Activated effector memory CD4-positive, alpha-beta T cell treated with Interleukin-2 at 50 U/mL for 16 hours (primary cell): ENCODE measurements at places on chromosomes 3 and 15.

DNA sequence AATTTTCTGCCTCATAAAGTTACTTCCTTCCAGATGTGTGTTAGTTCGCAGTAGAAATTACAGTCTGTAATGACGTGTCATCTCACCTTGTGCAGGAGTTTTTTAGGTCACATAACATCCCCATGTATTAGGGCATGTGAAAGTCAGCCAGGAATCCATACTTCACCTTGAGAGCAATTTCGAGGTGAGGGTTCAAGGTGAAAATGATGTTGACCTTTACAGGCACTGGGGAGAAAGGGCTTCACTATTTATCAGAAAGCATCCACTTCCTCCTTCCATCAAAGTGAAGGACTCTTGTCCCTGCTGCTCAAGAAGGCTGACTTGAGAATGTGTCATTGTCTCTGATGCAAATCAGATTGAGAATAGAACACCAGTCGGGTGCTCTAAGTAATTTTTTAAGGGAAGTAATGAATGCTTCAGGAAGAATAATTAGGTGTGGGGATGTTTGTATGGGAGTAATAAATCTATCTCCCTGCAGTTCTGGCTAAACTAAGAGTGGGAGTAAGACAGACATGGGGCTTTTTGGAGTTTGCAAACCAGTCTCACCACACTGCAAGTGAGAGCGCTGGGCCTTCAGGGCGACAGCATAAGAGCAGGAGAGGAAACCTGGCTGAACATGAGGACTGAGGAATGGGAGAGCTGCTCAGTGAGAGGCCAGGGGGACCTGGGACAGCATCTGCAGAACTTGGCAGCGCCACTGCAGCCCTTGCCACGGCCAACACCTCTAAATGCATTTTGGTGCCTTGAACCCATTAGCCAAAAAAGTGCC lies 85.9 kb upstream of the IL12A start:
- no peak for DNase-seq

DNA sequence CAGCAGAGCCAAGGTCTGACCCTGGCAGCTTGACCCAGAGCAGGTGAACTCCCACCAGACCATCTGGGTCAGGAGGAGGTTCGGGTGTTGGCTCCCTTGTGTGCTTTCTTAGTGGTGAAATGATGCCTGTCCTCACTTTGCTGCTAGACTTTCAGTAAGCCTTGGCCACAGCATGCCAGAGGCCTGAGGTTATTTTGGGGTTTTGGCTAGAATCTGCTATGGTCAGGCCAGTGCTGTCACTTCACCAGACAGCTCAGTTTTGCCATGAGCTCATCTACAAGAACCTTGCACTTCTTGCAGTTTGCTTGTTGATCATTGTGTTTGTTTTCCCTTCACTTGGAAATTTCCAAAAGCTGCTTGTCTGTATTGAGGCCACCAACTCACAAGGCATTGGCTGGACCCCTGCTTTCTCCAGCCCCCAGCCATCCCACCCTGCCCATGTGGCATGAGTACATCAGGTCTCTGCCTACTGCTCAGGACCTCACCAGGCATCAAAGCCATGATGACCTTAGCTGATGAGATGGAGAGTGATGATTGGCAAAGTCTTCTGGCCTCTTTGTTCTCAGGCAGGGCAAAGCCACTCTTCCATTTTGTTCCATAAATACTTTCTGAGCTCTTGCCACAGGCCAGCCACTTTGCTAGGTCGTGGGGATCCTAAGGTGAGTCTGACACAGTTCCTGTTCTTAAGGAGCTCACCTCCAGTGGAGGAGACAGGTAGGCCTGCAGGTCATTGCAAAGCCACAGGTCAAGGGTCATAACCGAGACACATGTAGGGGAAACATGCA lies 122.6 kb downstream of the ARNT2 start:
- no peak for DNase-seq

DNA sequence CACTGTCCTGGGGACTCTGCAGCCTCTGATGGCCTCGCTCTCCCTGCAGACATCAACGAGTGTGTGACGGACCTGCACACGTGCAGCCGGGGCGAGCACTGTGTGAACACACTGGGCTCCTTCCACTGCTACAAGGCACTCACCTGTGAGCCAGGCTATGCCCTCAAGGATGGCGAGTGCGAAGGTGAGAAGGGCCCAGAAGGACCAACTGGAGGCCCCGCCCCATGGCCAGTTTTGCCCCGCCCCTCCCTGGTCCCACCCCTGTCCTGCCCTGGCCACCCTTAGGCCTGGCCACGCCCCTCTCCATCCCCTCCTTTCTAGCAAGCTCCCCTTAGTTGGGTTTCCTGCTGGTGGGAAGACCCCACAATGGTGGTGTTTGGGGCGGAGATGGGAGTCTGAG lies 77.5 kb downstream of the FBLN2 start:
- no peak for DNase-seq

GRCh38 chr3:183870563-183870962 lies 14.1 kb downstream of the PARL start:
- no peak for DNase-seq
